ENCODE measurements at places on chromosomes 11 and 22.

DNA sequence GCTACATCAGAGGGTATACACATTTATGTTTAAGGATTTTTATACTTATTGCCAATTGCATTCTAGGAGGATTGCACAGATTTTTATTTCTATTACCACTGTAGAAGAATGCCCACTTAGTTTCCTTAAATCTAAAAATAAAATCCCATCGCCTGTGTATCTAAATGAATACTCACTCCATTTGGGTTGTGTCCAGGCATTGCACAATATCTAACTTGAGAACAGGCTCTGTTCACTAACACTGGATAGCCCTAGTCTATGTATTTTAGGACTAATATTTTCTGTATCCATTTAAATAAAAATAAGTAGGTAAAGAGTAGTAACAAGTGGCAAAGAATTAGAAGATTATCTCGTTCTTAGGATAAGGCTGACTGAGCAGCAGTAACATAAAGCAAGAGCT lies 4.1 kb downstream of the C11orf52 start:
- peak; percentile 90 for DNase-seq

- DNase-seq = peak; percentile 4
These were observed 279.9 kb downstream of the DLG2 start for GRCh38 chr11:85347291-85347690.

DNA sequence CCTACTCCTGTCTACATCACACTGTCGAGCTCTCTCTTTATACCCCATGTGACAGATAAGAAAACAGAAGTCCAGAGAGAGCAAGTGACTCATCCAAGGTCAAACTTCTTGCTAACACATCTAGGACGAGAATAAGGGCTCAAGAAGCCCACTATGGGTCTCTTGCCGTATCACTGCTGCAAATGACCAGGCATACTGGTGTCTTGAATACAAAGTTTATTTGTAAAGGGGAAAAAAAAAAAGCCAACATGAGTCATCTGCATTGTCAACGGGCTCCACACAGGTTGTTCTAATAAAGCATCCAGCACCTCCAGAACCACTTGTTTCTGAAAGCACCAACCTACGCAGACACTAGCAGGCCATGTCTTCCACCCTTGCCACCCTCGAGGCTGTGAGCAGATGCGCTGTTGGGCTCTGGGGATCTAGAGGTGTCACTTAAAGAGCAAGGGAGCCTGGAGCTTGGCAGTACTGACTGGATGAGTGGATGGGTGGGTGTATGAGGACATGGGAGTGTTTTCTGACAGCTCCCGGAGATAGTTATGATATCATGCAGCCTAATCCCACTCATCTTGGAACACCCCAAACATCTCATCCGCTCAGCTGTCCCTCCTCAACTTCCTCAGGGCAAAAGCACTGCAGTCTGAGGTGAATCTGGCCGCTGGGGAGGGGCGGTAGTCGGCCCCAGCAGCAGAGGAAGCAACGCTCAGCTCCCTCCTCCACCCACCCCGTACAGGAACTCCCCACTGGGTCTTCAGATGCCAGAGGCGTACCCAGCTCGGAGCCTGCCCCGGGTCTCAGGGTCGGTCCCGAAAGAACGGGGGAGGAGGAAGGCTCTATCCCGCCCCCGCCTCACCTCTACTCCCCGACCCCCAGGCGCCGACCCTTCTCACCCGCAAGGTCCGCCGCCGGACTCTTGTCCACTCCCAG lies 1.0 kb downstream of the SMCO4 start:
- DNase-seq = peak; percentile 69

DNA sequence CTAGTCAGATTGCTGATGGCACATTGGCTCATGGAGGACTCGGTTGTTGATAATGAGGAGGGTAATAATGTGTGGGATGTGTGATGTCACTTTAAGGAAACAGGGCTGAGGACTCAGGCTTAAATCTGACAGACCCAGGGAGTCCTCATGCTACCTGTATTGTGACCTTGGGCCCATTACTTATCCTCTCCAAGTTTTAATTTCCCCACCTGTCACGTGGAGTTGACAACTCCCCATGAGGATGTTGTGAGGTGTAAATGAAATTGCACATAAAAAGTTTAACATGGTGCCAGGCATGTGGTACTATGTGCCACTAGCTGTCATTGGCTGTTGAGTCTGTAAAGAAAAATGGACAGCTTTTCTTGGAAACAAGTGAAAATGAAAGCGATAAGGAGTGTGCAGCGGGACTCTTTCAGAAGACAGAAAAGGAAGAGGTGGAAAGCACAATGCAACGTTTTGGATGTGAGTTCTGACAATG lies 15.3 kb downstream of the IL10RA start:
- DNase-seq = no peak

- no peak for DNase-seq
These were observed 14.7 kb downstream of the EPS8L2 start for GRCh38 chr11:720642-721246.

GRCh38 chr22:25067851-25068421 lies 115.4 kb downstream of the KIAA1671 start:
- DNase-seq = peak; percentile 43

GRCh38 chr22:43726964-43727543 lies 85.1 kb downstream of the EFCAB6 start:
- peak; percentile 22 for DNase-seq

DNA sequence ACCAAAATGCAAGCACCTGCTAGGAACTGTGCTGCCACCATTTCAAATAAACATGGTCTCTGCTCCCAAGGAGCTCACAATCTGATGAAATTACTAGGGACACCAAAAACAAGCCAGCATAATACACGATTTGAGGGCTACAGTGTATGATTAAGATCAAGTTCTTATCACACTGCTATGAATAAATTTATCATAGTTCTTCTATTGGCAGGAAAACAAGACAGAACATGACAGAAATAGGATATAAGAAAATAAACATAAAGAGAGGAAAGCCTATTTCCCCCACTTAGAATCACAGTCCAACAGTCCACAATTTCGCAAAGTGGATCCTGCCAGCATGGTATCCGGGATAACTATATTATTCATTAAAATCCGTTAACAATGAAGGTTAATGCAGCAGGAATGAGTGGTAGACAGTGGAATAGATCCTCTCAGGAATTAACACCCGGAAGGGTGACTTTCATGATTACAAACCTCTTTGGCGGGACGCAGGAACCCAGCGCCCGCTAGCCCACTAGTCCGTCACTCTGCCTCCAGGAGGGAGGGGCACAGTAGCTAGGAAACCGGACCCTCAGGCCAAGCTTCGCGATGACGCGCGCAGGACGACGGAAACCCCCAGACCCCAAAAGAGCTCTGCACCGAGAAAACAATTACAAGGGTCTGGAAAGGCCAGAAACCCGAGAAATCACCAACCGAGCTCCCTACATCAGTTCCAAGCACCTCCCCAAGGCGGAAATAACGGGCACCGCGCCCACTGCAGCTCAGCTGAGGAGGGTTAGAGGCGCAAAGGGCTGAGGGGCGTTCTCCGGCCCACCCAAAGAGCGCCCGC lies 607 bp downstream of the CCDC82 start:
- no peak for DNase-seq

DNA sequence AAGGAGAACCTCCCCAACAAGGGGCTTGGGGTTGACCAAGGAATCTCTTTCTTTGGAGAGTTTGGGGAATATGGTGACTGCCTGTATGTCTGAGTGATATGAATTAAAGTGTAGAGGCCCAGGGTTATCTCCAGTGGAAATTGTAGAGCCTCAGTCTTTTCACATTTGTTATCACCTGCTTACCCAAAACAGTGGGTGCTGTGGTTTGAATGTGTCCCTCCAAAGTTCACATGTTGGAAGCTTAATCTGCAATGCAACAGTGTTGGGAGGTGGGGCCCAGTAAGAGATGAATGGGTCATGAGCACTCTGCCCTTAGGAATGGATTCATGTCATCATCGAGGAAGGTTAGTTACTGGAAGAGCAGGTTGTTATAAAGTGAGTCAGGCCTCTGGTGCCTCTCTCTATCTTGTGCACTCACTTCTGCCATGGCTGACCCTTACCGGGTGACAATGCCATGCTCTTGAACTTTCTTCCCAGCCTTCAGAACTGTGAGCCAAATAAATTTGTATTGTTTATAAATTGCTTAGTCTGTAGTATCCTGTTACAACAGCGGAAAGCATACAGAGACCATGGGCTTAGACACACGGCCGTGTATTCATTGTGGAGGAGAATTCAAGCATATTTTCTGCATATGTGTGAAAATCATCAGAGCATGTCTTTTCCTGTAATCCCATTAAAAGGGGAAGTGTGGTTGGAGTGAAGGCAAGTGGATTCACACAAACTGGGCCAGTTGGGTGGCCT lies 114.1 kb upstream of the TBCEL start:
- DNase-seq = no peak

- DNase-seq = peak; percentile 86
These were observed 9.2 kb upstream of the RBM14 start for GRCh38 chr11:66607126-66607834.

GRCh38 chr22:28630177-28630574 lies 49.5 kb downstream of the TTC28 start:
- no peak for DNase-seq

DNA sequence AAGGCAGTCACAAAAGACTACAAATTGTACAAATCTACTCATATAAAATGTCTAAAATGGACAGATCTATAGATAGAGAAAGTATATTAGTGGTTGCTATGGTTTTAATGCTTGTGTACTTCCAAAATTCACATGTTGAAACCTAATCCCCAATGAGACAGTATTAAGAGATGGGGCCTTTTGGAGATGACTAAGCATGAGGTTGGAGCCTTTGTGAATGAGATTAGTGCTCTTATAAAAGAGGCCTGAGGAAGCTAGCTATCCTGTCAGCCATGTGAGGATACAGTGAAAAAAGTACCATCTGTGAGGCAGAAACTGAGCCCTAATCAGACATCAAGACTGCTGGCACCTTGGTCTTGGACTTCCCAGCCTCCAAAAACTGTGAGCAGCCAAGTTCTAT lies 82.6 kb downstream of the CYP2R1 start:
- no peak for DNase-seq

- no peak for DNase-seq
These were observed 65.3 kb downstream of the RBFOX2 start for GRCh38 chr22:35963237-35963810.
